ENCODE measurements at places on chromosomes 16 and 17.

GRCh38 chr16:50539822-50540710 is 8.1 kb upstream of the NKD1 start:
- DNase-seq, result no peak

DNA sequence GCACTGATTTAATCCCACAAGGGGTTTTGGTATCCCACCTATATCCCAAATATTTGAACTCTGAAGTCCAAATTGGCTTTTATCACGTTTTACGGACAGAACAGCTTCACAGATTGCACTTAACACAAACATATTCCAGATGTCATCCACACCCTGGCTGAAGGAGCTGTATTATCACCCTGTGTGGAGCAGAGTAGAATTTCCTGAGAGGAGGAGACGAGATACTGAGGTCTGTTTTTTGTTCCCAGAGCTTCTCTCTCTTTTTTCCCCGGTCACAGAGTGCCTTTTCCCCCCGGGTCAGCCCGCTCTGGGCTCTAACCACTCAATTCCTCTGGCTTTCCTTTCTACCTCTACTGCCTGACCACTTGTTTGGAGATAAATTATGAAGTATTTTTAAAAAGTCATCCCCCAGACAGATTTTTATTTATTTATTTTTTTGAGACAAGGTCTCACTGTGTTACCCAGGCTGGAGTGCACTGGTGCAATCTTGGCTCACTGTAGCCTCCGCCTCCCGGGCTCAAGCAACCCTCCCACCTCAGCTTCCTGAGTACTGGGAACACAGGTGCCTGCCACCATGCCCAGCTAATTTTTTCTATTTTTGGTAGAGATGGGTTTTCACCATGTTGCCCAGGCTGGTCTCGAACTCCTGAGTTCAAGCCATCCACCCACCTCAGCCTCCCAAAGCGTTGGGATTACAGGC is 30.7 kb downstream of the DNAH2 start:
- no peak for DNase-seq

GRCh38 chr17:75205793-75206163 is 299 bp downstream of the NUP85 start:
- DNase-seq, result no peak

DNA sequence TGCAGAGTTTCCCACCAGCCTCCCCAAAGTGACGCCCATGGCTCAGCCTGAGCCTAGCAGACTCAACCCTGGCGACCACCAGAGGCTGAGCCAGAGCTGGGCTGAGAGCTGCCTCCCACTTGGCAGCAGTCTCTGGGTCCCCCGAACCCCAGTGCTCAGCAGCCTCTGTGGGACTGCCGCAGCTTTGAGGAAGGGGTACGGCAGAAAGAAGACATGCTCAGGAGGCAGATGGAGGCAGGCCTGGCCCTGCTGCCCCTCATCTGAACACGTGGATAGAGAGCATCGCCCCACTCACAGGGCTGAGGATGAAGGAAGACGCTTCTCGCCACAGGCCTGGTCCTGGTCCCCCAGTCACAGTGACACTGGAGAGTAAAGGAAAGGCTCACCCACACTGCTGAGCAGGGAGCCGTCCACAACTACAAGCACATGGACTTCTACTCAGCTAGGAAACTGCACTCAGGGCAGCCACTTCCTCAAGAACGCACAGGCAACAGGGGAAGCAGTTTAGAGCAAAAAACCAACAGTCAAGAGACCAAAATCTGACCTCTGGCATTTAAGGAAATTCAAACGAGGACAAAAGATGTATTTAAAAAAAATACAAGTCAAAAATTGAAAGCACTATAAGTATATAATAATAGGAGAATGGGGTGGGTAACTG is 45.2 kb upstream of the GSG1L start:
- DNase-seq, result no peak

DNA sequence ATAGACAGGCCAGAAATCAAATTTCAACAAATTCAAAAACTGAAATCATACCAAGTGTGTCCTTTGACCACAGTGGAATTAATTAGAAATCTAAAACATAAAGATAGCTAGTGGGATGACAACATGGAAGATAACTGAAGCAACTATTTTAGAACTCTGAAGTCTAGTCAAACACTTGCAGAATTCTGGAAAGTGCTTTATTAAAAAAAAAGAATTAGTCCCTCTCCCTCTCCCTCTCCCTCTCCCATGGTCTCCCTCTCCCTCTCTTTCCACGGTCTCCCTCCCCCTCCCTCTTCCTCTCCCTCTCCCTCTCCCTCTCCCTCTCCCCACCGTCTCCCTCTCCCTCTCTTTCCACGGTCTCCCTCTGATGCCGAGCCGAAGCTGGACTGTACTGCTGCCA is 6.7 kb upstream of the OR4D1 start:
- no peak for DNase-seq

GRCh38 chr16:15052747-15053476 is 3.0 kb downstream of the NTAN1 start:
- no peak for DNase-seq

- DNase-seq, result no peak
These were observed 50.5 kb upstream of the HAPSTR1 start for GRCh38 chr16:9040800-9041412.

GRCh38 chr17:81384929-81385319 is 10.3 kb upstream of the BAHCC1 start:
- no peak for DNase-seq

DNA sequence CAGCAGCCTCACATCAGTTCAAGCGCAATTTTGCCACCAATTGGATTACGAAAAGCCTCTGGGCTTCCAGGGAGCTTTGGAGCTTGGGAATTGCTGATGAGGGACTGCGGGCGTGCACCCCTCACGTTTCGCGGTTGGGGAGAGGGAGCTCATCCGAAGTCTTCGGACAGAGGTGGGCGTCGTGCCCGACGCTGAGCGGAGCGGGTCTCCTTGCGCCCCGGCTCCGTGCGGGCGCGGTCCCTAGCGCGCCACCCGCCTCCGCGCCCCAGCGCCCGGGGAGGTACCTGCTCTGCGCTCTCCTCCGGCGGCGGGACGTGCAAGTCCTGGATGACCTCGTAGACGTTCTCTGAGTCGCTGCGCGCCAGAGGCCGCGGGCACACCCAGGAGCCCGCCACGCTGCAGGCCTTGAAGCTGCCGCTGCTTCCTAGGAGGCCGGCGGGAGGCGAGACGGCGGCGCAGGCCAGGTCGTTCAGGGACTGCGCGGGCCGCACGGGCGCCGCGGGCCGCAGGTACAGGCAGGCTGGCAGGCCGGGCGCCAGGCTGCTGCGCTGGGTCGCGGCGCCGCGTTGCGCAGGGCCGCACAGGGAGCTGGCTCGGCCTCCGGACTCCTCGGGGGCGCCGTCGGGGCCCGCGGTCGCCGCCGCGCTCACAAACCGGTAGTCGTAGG is 3.2 kb downstream of the ARHGAP27 start:
- no peak for DNase-seq

GRCh38 chr16:56108056-56108471 is 83.2 kb upstream of the GNAO1 start:
- DNase-seq, result no peak

DNA sequence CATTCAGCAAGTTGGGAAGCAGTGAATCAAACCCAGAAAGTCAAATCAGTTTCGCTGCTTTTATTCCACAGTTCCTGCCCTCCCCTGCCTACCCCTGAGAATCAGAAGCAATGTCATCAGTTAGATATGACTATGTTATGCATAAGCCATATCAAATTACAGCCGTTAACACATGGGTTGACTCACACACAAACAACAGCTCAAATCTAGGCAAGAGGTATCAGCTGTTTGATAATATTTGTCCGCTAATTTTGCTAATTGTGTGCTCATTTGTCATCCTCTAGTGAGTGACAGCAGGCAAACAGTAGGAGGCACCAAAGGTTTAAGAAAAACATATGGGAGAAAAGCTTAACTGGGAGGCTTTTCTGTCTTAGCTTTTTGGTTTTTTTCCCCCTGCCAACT is 327.4 kb upstream of the CCL2 start:
- DNase-seq, result no peak

GRCh38 chr17:4485676-4486646 is 12.7 kb upstream of the SPNS2 start:
- DNase-seq, result peak; percentile 16

- DNase-seq, result no peak
These were observed 90.0 kb downstream of the WSCD1 start for GRCh38 chr17:6160232-6160555.

DNA sequence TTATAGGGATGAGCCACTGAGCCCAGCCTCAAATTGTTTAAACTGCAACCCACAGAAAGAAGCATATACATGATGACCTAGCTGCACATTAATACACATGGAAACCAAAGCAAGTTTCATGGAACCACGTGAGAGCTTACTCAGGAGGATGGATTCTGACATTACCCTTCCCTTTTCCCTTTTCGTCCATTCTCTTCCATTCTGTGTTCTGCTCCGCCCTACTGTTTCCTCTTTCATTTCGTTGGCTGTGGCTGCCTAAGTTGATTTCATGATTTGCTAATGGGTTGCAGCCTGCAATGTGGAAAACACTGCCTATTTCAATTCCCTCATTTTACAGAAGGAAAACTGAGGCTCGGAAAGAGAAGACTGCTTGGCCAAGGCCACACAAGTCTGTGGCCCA is 176.5 kb downstream of the C16orf78 start:
- DNase-seq, result no peak

DNA sequence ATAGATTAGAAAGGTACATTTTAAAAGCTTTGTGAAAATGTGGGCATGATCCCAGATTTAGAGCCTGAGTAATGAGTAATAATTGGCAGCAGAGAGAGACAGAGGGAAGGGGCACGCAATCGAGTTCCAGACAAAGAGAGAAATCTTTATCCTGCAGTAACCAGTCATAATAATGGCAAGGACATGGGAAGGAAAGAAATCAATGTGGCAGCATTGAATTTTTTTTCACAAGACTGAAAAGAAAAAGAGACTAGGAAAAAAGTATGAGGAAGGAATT is 790.8 kb upstream of the SOX9 start:
- no peak for DNase-seq

Data from stimulated activated CD8-positive, alpha-beta memory T cell treated with anti-CD3 and anti-CD28 coated beads, Interleukin-15, amount 100 ng/mL, for 1 hour (primary cell).